Astrocyte of the spinal cord (primary cell): ENCODE measurements at places on chromosomes 12 and 14.
A peak's percentile ranks its signal among the peaks of the same experiment; 100 is the strongest.

GRCh38 chr12:10048526-10048925 is 18.0 kb downstream of the CLEC9A start:
- no peak for DNase-seq

DNA sequence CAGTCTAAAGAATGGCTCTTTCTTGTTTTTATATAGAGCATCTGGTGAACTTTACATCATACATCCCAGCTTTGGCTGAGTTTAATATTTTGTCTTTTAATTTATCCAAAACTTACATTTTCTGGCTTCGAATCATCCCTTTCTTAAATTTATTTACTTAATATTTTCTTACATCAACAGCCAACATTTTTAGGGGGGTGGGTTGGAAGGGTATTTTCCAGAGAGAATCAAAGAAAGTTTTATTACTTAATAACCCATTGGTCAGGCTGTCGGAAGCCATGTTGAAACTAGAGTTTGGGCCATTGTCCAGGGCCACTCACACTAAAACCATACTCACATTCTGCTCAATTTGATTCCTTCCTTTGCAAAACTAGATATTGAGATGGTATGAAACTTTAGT is 220.2 kb downstream of the AEBP2 start:
- DNase-seq = no peak

GRCh38 chr14:61179796-61180398 is 101.2 kb downstream of the TMEM30B start:
- peak; percentile 60 for DNase-seq

- no peak for DNase-seq
These were observed 13.8 kb downstream of the ZCCHC8 start for GRCh38 chr12:122486805-122487426.

DNA sequence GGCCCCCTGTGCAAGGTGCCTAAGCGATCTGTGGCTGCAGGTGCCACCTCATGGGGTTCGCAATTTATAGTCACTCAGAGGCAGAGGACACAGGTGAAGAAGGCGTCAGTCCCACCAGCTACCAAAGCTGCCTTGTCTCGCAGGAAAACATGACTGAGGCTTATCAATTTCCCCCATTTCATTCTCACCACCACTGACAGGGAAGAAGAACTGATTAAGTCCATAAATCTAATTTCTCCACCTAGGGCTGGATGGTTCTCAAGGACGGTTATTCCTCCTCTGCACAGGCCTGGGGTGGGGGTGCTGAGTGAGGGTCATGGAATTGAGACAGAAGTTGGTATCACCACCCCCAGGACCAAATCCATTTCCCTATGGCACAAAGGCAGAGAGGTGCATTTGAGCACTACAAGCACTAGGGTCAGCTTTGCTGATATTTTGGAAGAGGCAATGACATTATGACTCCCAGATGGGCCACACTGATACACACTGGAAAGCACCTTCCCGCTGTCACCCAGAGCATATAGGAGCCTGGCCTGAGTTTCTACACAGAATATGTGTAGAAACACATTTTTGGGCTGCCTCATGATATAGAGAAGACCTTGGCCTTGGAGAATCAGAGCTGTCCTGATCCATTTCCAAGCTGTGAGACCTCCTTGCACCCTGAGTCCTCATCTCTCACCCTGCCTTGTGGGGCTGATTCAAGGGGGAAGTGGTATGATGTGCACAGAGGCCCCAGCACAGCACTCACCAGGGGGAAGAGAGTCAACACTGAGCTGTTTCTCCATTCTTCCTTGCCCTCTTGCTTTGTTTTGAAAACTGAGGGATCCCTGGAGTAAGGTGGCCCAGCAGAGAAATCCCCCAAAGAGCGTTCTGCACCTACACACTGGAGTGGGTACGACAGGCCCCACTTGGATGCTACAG is 59.4 kb downstream of the PITPNM2 start:
- no peak for DNase-seq
